ENCODE measurements at places on chromosomes 13 and 19.

DNA sequence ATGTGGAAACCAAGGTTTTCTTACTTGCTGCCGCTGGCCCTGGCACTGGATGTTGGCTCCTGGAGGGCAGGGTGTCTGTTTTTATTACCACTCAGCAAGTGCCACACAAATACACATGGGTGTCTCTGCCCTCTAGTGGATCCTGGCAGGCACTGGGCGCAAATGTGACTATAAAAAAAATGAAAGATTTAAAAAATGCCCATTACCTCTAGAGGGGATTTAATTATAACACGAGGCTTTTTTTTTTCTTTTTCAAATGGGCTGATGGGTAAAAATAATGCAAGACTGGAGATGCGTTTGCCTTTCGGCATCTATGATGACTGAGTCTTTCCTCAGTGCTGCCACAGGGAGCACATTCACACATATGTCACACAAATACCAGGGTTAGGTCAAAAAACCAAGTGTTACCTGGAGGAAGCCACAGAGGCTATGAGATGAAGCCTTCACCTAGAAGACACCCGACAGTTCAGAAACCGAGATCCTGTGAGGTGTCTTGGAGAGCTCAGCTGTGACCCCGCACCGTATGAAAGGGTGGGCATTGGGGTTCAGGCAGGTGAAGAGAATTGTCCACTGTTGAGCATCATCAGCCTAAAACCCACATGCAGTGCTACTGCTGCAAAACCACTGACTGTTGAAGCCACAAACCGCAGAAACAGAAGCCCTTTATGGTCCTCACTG, 25.7 kb downstream of the CHAMP1 start:
- peak; percentile 2 for DNase-seq

DNA sequence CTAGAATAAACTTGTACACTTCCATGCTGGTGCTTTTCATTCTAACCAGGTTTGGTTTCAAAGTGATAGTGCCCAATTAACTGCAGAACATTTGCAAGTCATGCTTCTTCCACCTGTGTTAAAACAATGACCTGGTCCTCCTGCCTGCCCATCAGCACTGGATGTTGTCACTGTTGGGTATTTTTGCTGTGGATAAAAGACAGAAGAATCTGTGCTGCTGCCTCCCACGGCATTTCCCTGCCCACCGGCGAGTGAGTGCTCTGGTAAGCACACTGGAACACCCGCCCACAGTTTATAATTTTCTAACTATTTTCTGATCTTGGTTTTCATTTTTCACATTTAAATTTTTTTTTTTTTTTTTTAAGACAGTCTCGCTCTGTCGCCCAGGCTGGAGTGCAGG, 2.3 kb upstream of the AKAP8 start:
- DNase-seq = no peak

GRCh38 chr19:5207806-5208205, 132.8 kb downstream of the PTPRS start:
- no peak for DNase-seq

DNA sequence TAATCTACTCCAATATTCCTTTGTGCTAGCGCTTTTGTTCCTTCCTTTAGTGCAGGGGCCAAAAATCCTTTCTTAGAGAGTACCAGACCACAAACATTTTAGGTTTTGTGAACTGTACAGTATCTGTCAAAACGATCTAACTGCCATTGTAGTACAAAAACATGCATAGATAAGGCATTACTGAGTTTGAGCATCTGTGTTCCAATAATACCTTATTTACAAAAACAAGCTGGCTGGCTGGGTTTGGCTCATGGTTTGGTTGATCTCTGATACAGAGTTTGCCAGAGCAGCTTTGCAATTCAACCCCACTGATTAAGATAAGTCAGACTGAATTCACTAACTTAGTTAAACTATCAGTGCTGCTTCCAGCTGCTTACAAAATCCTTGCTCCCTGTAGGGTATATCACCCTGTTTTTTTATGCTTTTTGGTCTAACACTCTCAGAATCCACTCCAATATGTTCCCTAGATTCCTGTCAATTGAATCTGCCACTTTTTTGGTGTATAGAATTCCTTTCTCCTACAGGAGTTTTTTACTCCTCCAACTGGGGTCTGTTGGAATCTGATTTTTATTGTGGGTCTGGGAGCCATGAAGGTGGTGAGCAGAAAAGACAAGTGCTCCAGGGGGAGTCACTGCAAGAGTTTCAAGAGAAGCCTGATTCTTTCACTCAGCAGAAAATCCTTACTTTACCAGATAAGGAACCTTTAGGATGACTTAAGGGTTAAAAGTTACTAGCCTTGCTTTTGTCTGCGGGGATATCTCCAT, 1399.4 kb downstream of the EFNB2 start:
- DNase-seq = no peak

GRCh38 chr19:19471682-19472081, 43.7 kb downstream of the TSSK6 start:
- DNase-seq = no peak

DNA sequence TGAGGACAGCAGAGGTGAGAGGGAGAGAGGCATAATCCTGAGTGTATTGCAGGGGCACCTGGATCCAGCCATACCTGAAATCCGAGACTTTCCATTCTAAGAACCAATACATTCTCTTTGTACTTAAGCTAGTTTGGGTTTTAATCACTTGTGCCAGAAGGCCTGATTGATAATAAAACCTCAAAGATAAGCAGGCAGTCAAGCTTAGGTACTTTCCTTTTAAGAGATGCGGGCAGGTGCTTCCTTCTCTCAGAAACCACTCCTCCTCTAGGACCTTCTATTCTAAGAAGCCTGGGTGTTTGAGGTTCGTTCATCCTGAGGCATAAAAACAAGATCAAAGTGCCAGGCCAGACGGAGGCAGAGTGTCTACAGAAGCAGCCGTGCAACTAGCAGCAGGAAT, 22.2 kb downstream of the FAM187B start:
- DNase-seq = no peak

- no peak for DNase-seq
These were observed 647.1 kb upstream of the SLITRK6 start for GRCh38 chr13:86446311-86446710.

- DNase-seq = no peak
These were observed 60.4 kb upstream of the MBNL2 start for GRCh38 chr13:97161582-97162231.

- DNase-seq = no peak
These were observed 7.0 kb upstream of the SPACA6 start for GRCh38 chr19:51686171-51686570.

DNA sequence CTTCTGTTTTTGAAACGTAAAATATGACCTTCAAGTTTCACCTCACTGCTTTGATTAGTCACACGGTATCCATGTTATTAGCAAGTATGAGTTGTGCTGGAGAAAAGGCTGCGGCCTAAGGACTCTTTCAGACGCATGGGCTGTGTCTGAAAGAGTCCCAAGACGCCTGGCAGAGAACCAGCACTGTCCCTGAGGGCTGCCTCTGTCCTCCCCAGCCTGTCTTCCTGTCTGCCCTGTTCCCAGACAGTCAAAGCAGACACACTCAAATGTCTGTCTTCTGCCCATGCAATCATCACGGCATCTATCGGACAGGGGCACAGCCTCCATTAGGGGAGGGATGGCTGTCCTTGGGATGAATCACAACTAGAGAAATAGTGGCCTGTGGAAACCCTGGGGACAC, 65.5 kb downstream of the DPY19L3 start:
- peak; percentile 11 for DNase-seq

GRCh38 chr19:18756896-18757295, 34.2 kb downstream of the COMP start:
- DNase-seq = no peak

DNA sequence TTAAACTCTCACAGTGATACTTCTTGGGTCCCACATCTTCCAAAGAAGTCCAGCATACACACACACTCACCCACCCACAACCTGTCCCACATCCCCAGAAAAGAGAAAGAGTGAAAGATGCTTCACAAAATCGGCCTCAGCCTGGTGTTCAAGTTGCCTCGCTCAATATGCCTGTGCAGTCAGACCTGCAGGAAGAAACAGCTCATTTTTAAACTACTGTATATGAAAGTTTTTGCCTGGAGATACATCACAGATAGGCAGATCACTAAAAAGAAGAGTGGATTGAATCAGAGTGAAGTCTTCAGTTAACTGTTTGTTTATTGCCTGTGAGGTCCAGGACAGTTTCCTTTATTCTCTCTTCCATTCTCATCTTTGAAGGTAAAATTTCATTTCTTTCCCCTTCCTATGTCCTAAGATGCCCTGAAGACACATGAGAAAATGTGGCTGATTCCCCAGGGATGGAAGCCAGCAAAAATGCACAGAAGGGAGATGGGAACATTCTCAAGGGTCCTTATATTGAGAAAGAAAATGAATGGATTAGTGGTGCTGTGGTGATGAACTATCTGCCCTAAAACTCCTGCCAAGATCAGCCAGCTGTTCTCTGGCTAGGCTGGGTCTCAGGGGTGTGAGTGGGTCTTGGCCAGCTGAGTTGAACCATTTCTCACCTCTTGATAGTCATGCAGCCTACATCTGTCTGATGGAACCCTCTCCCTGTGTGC, 259.0 kb downstream of the ITGBL1 start:
- DNase-seq = no peak

DNA sequence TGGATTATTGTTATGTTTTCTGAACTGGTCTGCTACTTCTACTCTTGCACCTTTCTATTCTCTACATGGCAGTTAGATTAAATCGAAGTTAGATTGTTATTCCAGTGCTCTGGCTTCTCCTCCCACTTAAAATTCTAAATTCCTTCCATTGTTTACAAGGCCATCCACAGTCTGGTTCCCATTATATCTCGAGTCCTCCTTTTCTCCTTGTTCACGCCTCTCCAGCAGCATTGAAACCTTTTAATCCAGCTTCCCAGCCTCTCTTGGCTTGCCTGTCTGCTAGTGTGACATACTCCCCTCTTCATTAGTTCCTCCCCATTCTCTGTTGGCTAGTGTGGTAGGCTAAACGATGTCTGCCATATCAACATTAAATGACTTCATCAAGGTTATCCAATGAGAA, 54.5 kb downstream of the DNAJC15 start:
- no peak for DNase-seq

GRCh38 chr13:46535825-46536224, 17.1 kb upstream of the LRCH1 start:
- DNase-seq = no peak

DNA sequence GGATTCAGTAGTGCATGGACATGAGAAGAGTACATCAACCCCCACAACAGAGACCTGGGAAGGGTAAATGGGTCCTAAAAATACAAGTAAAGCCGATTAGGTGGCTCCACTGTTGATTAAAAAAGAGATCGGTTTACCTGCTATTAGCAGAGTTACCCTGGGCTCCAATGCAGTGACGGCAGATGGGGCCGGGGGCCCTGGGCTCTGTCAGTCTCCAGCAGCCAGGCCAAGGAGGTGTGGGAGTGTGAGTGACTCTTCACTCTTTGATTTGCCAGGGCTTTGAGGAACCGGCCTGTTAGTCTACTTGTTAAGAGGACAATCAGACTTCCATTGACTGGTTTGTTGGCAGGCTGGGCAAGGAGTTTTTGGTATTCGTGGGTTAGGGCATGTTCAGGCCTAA, 1368.7 kb downstream of the UQCRFS1 start:
- no peak for DNase-seq

GRCh38 chr19:6837525-6837924, 49.9 kb upstream of the ADGRE1 start:
- no peak for DNase-seq

GRCh38 chr19:45244133-45244794, 943 bp downstream of the EXOC3L2 start:
- DNase-seq = no peak

DNA sequence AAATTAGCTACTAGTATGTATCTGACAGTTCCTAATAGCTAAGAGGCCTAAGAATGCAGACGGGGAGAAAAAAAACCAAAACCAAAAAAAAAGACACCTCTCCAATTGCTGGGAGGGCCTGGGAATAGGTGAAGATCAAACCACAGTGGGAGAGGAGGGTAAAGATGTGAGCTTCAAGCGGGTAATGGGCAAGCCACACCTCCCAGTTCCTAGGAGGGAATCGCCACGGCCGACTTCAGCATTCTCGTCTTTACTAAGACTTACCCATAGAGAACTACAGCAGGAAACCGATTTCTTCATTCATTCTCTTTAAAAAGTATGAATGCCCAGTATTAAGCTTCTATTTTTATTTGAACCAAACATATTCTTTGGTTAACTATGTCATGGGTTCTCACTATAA, 5.6 kb upstream of the EEF1AKMT1 start:
- DNase-seq = no peak

DNA sequence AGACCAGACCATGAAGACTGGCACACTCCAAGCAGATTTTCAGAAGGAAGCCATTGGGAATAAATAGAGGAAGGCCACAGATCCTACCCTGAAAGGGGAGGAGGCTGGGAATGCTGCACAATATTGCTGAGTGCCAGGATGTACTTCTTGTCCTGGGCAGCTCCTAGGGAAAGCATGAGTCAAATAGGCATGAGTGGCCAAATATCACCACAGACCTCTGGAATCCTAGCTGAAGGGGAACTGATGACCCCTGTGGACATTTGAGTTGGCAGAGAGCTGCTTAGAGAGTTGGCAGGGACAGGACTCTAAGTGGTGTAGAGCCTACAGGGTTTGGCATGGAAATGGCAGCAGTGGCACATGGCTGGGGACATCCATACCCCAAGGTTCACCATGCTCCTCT, 234.3 kb upstream of the TRPC4 start:
- DNase-seq = no peak

DNA sequence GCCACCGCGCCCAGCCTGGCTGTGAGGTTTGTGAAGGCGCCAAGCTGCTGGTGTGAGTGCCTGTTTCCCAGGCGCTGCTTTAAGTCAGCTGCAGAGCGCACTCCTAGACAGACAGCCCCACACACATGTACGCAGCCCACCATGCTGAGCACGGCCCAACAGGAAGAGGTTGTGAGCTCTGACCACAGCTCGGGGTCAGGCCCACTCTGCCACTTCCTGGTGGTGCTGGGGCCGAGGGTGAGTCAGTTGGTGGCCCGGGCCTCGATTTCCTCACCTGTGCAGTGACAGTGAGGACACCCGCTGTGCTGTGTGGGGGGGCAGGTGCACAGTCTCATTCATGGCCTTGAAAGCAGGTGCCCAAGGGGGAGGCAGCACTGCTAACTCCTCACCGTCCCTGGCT, 106.7 kb downstream of the KDM4B start:
- DNase-seq = no peak

- no peak for DNase-seq
These were observed 3.4 kb downstream of the DNMT1 start for GRCh38 chr19:10191347-10191746.

DNA sequence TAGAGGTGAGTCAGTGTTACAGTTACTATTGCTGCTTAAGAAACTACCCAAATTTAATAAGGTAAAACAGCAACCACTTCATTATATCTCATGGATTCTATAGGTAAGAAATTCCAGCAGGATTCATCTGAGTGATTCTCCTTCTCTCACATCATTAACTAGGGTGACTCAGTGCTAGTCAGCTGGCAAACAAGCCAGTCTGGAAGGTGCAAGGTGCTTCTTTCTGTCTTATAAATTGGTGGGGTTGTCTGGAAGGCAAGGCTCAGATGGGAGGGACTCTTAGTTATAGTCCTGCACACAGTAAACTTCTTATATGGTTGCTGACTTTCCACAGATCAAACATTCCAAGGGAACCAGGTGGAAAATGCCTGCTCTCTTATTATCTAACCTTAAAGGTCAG, 484.5 kb downstream of the GPC5 start:
- no peak for DNase-seq
